Naive thymus-derived CD8-positive, alpha-beta T cell (primary cell): ENCODE measurements at places on chromosomes 6 and 20. TPM values are rescaled to one million over a fixed set of nuclear protein-coding genes. Genes with fewer than 3 reads are reported as not detected.

FOXF2 gene
- polyA plus RNA-seq, result not detected

CLPSL2 gene
- polyA plus RNA-seq, result not detected

- no peaks in the 10 kb centered on the region for H3K27me3 ChIP-seq
- H3K4me3 ChIP-seq, result no peak overlapping the region
- H3K27ac ChIP-seq, result no peak overlapping the region
- peaks cover 3% of the 10 kb centered on the region for H3K4me1 ChIP-seq
- peaks cover 25% of the 10 kb centered on the region for H3K36me3 ChIP-seq
- no peak for DNase-seq
These were observed 96.6 kb downstream of the SLC16A10 start for GRCh38 chr6:111183702-111184517.

DNA sequence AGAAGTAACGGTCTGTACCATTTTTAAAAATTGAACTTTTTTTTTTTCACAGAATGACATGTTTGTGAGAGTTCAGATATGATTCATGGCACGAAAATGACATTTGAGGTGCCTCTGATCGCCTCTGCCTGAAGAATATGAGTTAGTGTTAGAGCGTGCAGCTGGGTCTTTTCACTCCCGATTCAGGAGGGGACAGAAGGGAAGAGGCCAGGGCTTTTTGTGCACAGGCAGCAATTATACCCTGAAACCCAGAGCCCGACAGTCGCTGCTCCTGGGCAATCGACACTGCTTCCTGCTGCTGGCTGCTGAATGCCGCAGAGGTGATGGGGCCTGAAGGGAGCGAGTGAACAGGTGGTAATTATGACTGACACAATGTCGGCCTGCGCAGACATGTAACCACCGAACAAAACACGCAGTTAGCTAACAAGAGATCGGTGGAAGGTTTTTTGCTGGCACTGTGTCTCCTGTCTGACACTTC lies 652.0 kb upstream of the NOX3 start:
- DNase-seq, result no peak
- H3K4me1 ChIP-seq, result no peaks in the 10 kb centered on the region
- H3K36me3 ChIP-seq, result no peaks in the 10 kb centered on the region

- H3K27ac ChIP-seq, result no peak overlapping the region
- H3K27me3 ChIP-seq, result no peaks in the 10 kb centered on the region
- no peak for DNase-seq
These were observed 170.6 kb upstream of the AGPAT4 start for GRCh38 chr6:161444464-161444863.

GRCh38 chr6:101208152-101208551 lies 185.4 kb upstream of the GRIK2 start:
- DNase-seq, result no peak
- H3K4me3 ChIP-seq, result no peak overlapping the region
- H3K36me3 ChIP-seq, result no peaks in the 10 kb centered on the region
- H3K4me1 ChIP-seq, result no peaks in the 10 kb centered on the region
- H3K27me3 ChIP-seq, result no peaks in the 10 kb centered on the region

- no peaks in the 10 kb centered on the region for H3K36me3 ChIP-seq
- H3K27ac ChIP-seq, result no peak overlapping the region
- H3K4me1 ChIP-seq, result peaks cover 16% of the 10 kb centered on the region
These were observed 24.6 kb downstream of the SPATA2 start for GRCh38 chr20:49890471-49891361.

DNA sequence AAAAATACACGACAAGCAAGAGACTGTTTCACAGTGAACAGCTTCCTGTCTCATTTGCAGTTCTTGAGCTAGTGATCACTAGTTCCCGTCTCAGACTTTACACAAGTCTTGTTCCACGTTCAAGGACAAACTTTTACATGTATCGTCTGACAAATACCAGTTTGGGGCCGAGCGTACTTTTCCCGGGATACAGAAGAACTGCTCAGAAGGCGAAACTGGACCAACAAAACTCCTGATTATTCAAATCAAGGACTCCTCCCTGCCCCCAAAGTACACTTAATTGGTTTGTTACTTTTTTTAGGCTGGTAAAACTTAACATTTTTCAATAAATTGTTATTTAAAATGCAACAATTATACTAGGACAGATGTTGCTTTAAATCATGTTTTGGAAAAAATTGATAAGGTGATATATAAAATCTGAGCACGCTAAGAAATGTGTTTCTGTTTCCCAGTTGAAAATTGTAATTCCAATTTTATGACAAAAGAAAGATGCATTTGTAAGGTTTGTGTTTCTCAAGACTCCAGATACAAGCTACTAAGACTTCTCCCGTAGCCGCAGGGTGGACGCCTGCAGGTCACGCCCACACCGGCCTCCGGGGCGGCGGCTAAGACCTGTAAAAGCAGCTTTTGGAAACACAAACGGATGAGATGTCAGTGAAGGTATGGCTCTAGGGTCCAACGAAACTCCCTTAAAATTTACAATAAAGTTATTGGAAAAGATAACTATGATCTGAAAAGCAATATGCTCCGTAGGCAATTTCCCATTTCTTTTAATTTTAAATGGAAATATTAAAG lies 16.8 kb upstream of the TCFL5 start:
- H3K4me1 ChIP-seq, result peaks cover 25% of the 10 kb centered on the region
- no peaks in the 10 kb centered on the region for H3K36me3 ChIP-seq
- DNase-seq, result no peak
- H3K27me3 ChIP-seq, result no peaks in the 10 kb centered on the region
- H3K27ac ChIP-seq, result peak overlapping the region; percentile 4
- no peak overlapping the region for H3K4me3 ChIP-seq

DNA sequence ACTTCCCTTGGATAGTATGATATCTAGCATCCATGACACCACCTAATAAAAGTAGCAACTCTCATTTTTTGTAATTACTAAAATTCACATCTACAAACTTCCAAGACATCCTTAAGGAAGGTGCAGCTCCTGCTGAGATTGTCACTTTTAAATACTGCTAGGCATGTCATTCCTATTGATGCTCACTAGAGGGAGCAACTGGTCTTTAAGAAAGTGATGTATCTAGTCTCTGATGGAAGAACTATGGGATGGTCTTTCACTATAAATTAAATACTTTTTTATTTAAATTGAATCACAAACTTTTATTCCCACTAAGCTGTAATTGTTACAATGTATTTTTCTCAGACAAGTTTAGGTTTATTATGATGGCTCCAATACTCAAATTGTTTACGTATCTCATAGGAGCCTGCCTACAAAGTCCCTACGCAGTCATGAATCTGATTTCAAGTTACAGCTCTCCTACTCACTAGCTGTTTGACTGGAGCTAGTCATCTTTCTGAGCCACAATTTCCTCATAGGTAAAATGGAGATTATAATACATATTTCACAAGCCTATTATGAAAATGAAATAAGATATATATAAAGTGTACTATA lies 8.1 kb upstream of the TSPYL1 start:
- no peak overlapping the region for H3K4me3 ChIP-seq
- no peak for DNase-seq
- H3K4me1 ChIP-seq, result peaks cover 3% of the 10 kb centered on the region
- no peak overlapping the region for H3K27ac ChIP-seq
- H3K36me3 ChIP-seq, result no peaks in the 10 kb centered on the region

- no peak overlapping the region for H3K27ac ChIP-seq
- no peaks in the 10 kb centered on the region for H3K4me1 ChIP-seq
- H3K4me3 ChIP-seq, result no peak overlapping the region
- no peaks in the 10 kb centered on the region for H3K36me3 ChIP-seq
- DNase-seq, result no peak
These were observed 52.8 kb upstream of the BMP6 start for GRCh38 chr6:7673063-7673536.

DNA sequence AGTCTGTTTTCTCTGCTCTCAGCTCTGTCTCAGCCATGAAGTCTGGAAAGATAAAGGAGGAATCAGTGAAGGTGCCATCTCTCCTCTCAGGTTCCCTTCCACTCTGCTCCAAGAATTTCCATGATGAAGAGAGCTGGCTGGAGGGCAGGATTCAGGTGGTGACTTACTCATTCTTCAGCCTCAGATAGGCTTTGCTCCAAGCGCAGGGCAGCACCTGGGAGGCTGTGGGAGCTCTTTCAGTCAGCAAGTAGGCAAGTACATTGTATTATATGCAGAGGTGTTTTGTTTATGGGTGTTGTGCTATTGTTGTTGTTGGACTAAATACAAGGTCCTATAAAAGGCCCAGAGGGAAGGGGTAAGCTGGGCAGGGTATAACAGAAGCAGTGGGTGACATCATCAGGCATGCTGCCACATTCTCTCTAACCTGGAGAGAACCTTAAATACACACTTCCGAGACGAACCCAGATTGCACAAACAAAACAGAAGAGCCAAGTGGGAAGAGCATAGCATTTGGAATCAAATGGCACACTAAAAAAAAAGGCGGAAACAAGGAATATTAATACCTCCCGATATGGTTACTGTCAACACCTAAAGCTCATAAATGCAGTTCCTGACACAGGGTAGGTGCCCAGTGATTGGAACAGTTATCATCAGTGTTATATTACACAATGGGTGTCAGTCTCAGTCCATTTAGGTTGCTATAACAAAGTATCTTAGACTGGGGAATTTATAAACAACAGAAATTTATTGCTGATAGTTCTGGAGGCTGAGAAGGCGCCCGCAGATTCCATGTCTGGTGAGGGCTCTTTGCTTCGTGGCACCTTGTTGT lies 14.5 kb upstream of the PSMG4 start:
- no peaks in the 10 kb centered on the region for H3K4me1 ChIP-seq
- H3K36me3 ChIP-seq, result no peaks in the 10 kb centered on the region
- H3K4me3 ChIP-seq, result no peak overlapping the region
- DNase-seq, result no peak
- H3K27ac ChIP-seq, result no peak overlapping the region
- peaks cover 44% of the 10 kb centered on the region for H3K27me3 ChIP-seq

MAP3K5 gene
- polyA plus RNA-seq, result 3.1 TPM

- no peaks in the 10 kb centered on the region for H3K36me3 ChIP-seq
- no peaks in the 10 kb centered on the region for H3K4me1 ChIP-seq
- DNase-seq, result no peak
- H3K4me3 ChIP-seq, result no peak overlapping the region
- H3K27me3 ChIP-seq, result peaks cover 15% of the 10 kb centered on the region
These were observed 132.4 kb downstream of the ELOVL4 start for GRCh38 chr6:79814940-79815339.
